ENCODE measurements at places on chromosomes 2 and 18.
A peak's percentile ranks its signal among the peaks of the same experiment; 100 is the strongest.

GRCh38 chr2:44843641-44844310, 97.7 kb upstream of the SIX3 start:
- DNase-seq = no peak

DNA sequence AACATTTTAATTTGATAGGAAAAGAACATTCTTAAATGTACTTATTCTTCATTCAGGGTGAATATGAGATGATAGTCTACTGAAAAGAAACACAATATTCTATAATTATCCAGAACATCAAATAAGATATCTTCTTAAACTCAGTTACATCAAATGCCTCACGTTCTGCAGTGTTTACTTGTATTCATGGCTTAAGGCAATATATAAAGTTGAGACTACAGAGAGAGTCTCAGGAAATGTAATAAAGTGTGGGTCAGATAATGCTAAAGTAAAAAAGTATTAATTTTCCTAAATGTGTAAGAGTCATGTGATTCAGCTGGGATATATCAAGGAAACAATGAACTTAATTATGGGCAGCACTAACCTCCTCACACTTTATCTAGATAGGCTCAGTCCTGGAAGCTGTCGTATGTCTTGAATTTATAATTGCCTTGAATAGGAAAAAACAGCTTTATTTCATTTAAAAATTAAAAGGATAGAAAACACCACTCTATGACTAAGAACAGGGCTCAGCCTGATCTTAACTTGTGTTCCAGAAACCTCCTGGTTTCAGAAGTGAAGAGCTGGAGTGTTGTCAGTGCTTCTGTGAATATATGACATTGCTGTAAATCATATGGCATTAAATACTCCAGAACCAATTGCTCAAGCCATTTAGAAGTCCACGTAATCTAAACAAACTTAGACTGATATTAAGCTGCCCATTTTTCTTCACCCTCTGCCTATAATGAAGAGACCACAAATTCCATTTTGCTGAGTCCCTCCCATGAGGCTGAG, 240.2 kb downstream of the FSIP2 start:
- no peak for DNase-seq

- no peak for DNase-seq
Observed at GRCh38 chr2:195716466-195716865, 59.4 kb downstream of the SLC39A10 start.

GRCh38 chr2:75367401-75367800, 168.1 kb upstream of the TACR1 start:
- no peak for DNase-seq

GRCh38 chr2:112885506-112885902, 25.5 kb upstream of the IL37 start:
- no peak for DNase-seq

DNA sequence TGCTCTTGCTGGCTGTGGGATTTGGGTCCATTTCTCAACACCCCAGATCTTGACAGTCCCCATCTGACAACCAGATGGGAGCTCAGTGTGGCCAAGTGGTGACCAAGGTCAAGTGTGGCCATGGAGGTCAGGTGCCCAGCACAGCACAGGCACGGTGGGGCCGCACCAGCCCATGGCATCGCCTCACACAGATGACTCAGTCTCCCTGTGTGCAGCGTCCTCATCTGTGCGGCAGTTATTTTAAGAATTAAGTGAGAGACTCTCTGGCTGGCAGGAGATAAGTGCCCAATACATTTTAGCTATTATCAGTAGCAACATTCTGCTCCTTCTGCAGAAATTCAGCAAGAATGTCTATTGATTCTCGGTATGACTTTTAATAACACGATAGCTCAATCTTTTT, 167.2 kb downstream of the DDX1 start:
- no peak for DNase-seq

- DNase-seq = no peak
Observed at GRCh38 chr2:55518841-55519165, 715 bp upstream of the CFAP36 start.

DNA sequence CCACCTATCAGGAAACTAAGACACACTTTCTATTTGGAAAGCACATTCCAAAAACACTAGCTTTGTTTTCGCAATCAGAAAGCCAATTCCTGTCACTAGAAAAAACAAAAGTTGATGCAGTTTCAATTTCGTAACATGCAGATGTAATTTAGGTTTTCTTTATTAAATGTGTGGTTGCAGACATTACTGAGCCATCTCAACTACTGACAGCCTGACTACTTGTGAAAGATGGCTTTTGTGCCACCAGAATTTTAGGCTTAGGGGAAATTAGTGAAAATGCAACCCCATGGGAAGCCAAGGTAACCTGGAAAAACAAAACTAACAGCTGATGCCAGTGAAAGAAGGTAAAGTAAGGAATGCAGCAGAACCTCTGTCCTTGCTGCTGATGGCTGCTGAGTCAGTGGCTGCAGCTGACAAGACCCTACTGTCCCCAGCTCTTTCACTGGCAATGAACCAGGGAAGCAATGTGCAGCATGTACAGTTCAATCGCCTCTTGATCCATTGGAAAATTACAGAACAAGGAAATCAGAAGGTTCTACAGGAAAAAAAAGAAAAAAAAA, 34.9 kb downstream of the FEZ2 start:
- DNase-seq = no peak

- DNase-seq = peak; percentile 51
Observed at GRCh38 chr18:34772887-34773286, 62.8 kb downstream of the DTNA start.

- no peak for DNase-seq
Observed at GRCh38 chr18:44080054-44080453, 600.6 kb upstream of the SETBP1 start.

- DNase-seq = no peak
Observed at GRCh38 chr18:55633032-55633431, 45.0 kb upstream of the TCF4 start.

- no peak for DNase-seq
Observed at GRCh38 chr18:14921547-14921946, 173.6 kb downstream of the ANKRD30B start.

DNA sequence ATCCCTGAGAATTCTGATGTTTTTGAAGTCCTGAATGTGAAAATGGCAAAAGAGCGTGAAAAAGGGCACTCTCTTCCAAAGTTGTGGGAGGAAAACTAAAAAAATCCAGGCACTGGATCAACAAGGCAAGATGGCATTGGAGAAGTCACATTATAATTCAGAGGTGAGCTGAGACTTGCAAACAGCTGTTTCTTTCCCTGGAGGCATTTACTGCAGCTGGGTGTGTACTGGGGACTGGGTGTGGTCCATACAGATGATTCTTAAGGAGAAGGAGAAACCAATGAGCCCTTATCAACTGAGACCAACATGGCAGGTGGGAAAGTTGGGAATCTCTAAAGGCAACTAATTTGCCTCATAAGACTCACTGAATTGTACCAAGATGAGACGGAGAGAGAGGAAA, 313.9 kb downstream of the TRIB2 start:
- no peak for DNase-seq

All from SJSA1 (cell line).